ENCODE measurements at places on chromosomes 5 and 9. TPM values are rescaled to one million over a fixed set of nuclear protein-coding genes. Genes with fewer than 3 reads are reported as not detected.

ANKRD18A gene
- total RNA-seq, result 13.7 TPM

PCDHB15 gene
- total RNA-seq, result 0.05 TPM

RNF183 gene
- total RNA-seq, result not detected

SLC4A9 gene
- not detected for total RNA-seq

CXCL14 gene
- total RNA-seq, result 0.37 TPM

CDC20B gene
- total RNA-seq, result 0.08 TPM

C5orf58 gene
- total RNA-seq, result not detected

ADAMTS16 gene
- 1.4 TPM for total RNA-seq

GHR gene
- total RNA-seq, result 0.06 TPM

KLF9 gene
- total RNA-seq, result 5.4 TPM

ABLIM3 gene
- total RNA-seq, result 21.0 TPM

STPG3 gene
- total RNA-seq, result not detected

BARHL1 gene
- not detected for total RNA-seq

CARTPT gene
- total RNA-seq, result not detected

PDZD2 gene
- 0.65 TPM for total RNA-seq

All from A549 treated with dexamethasone at 1 μM for 4 hours (cell line).